ENCODE measurements at places on chromosomes 7 and 10. TPM values are rescaled to one million over a fixed set of nuclear protein-coding genes. Genes with fewer than 3 reads are reported as not detected.

DNA sequence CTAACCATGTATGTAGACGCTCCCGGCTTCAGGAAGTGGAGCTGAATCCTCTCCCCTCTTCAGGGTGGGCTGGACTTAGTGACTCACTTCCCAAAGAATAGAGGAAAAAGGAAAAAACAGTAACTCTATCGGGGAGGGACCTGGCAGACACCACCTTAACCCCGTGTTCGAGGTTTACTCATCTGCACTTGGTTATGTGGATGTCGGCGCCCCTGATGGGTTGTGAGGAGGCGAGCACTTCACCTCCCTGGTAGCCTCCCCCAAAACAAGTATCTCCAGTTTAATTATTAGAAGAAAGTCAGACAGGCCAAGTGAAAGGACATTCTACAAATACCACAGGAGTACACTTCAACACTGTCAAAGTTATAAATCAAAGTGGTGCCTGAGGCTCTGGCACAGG is 559.7 kb downstream of the TCERG1L start:
- no peak for DNase-seq

DNA sequence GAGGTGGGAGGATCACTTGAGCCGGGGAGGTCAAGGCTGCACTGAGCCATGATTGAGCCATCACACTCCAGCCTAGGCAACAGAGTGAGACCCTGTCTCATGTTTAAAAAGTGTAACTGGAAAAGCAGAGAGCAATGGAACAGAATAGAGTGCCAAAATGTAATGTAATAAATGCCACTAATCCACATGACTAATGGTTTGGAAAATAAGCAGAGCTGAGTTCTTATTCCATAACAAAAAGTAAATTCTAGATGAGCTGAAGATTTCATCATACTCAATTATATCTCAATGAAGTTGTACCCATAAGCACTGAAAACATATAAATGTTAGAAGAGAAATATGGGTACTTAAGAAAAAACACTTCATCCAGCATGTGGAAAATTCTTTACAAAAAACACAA is 132.6 kb downstream of the USP6NL start:
- no peak for DNase-seq

DNA sequence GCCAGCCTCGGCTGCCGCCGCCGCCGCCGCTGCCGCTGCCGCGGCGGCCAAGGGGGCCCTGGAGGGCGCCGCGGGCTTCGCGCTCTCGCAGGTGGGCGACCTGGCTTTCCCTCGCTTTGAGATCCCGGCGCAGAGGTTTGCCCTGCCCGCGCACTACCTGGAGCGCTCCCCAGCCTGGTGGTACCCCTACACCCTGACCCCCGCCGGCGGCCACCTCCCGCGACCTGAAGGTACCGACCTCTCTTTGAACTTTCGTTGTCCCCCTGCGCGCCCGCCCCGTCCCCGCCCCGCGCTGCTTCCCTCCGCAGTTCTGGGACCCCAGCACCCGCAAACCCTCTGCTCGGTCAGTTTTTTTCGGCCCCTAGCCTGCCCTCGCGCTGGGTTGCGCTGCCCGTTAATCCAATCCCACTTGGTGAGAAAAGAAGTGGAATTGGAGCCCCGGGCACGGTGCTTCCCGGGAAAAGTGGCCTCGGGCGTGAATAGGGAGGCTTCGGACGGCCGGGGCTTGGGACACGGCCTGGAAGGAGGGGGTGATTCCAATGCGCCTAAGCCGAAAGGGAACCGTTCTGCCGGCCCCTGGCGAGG is 543 bp downstream of the HMX3 start:
- DNase-seq: no peak

- peak; percentile 85 for DNase-seq
Observed at GRCh38 chr10:22086730-22087401, 83.3 kb upstream of the DNAJC1 start.

Gene HMX2
- total RNA-seq: not detected

DNA sequence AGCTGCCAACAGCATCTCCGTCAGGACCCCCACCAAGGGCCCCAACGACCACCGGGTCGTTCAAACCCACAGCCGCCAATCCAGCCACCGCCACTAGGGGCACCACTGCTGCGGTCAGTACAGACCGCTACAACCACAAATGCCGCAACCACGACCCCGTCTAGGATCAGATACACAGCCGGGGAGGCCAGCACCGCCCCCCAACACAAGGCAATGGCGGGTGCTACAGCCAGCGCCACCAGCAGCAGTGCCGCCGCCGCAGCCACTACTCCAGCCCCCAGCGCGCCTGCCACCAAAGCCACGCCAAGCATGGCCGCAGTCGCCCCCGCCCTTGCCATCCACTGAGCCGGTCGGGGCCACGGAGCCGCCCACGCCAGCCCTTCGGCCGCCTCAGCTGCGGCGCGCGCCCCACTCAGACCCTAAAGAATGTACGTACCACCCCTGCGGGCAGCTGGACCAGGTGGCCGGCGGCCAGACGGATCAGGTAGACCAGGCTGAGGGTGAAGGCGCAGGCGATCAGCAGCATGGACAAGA is 473 bp downstream of the CYP51A1 start:
- DNase-seq: peak; percentile 90

Gene CC2D2B
- 3.3 TPM for total RNA-seq

DNA sequence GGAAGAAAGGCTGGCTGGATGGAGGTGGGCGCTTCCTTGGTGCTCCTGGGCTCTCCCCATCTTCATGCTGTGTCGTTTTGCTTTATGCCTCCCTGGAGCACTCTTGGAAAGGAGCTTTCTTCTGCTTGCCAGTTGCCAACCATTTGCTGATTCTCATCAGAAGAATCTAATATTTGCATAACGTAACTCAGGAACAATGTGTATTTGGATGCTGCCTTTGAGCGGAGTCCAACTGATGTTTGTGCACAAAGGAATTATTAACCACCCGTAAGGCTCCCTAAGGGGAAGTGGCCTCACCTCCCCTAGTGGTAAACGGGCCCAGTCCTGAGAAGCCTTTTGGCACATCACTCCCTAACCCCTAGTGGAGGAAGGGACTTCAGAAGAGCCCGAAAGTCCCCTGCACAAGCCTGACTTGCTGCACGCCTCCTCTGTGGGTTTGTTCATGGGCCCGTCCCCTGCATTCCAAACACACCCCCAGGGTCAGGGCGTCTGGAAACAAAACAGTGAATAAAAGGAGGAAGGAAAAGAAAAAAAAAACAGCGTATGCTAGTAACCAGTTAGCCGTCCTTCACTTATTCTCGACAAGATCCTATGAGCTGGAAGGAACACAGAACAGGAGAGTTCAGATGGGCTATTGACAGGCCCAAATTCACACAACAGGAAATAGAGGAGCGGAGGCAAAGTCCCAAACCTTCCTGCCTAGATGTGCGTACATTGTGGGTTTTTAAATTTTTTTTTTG is 602.2 kb downstream of the LRMDA start:
- DNase-seq: no peak

Gene LMOD2
- not detected for total RNA-seq

Gene CREB3L2
- total RNA-seq: 60.8 TPM

- no peak for DNase-seq
Observed at GRCh38 chr10:32988604-32989003, 30.6 kb upstream of the ITGB1 start.

Gene FGFR2
- 71.3 TPM for total RNA-seq

GRCh38 chr10:106519376-106520030 is 645.0 kb downstream of the SORCS1 start:
- DNase-seq: no peak

DNA sequence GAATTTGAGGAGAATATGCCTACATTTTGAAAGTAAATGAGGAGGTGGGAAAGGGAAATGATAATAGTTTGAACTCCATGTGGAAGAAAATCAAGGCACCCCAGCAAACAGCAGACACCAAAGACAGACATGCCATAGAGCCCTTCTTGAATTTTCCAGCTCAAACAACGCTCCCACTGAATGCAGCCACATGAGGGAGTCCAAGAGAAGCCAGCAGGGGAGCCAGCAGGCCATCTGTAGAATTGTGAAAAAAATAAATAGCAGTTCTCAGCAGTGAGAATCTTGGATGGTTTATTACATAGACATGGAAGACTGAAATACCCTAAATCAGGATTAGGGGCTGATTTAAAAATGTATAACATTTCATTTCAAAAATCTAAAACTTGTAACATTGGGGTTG is 1567.3 kb upstream of the LRRTM3 start:
- DNase-seq: no peak

- DNase-seq: no peak
Observed at GRCh38 chr7:31236868-31237267, 103.7 kb downstream of the NEUROD6 start.

DNA sequence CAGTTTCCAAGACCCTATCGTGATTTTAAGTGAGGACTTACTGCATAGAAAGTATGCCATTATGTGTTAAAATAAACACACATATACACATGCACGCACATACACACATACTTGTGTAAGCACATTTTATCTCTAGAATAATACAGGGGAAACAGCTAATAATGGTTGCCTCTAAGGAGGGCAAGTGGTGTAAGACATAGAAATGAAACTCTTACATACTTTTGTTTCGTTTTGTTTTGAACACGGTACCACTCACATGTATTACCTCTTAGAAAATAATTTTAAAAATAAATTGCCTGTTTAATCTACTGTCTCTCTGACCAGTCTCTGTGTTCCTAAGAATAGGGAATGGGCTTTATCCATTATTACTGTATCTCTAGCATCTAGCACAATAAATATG is 49.2 kb downstream of the HERPUD2 start:
- no peak for DNase-seq

All from left lung (tissue), 14 donors.